ENCODE measurements at places on chromosomes 12 and 14. TPM values are rescaled to one million over a fixed set of nuclear protein-coding genes. Genes with fewer than 3 reads are reported as not detected.
A peak's percentile ranks its signal among the peaks of the same experiment; 100 is the strongest.

DNA sequence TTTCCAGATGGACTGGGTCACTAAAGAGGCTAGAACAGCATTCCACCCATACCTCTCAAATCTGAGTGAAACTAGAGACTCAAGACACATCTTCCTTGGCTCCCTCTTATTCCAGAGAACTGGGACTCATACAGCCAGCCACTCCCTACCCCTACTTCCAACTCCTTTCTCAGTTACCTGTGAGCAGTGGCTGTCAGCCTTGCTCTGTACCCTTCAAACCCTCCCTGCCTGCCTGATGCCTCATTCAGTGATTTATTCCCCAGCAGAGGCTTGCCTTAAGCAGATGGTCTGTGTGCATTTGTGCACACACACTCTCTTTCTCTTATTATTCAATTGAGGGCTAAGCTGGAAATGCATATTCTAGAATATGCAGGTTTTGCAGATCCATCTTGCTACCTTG, 14.6 kb downstream of the GPR84 start:
- no peak overlapping the region for H3K4me3 ChIP-seq
- H3K27me3 ChIP-seq, result no peaks in the 10 kb centered on the region

Gene FAR2
- 16.9 TPM for total RNA-seq

- H3K36me3 ChIP-seq, result no peaks in the 10 kb centered on the region
- H3K27me3 ChIP-seq, result no peaks in the 10 kb centered on the region
- H3K4me1 ChIP-seq, result no peaks in the 10 kb centered on the region
Measured at GRCh38 chr14:36021030-36021422, 155.5 kb downstream of the PTCSC3 start.

- DNase-seq, result no peak
- H3K27me3 ChIP-seq, result no peaks in the 10 kb centered on the region
- peak overlapping the region; percentile 93 for H3K4me3 ChIP-seq
- H3K4me1 ChIP-seq, result peaks cover 27% of the 10 kb centered on the region
- H3K36me3 ChIP-seq, result peaks cover 8% of the 10 kb centered on the region
Measured at GRCh38 chr12:108559748-108560147, 1.2 kb downstream of the SART3 start.

Gene FAM234B
- total RNA-seq, result 4.5 TPM

GRCh38 chr14:73047808-73048207, 10.5 kb upstream of the RBM25 start:
- H3K4me3 ChIP-seq, result no peak overlapping the region
- no peak for DNase-seq
- no peaks in the 10 kb centered on the region for H3K27me3 ChIP-seq
- no peak overlapping the region for H3K27ac ChIP-seq
- H3K36me3 ChIP-seq, result no peaks in the 10 kb centered on the region

DNA sequence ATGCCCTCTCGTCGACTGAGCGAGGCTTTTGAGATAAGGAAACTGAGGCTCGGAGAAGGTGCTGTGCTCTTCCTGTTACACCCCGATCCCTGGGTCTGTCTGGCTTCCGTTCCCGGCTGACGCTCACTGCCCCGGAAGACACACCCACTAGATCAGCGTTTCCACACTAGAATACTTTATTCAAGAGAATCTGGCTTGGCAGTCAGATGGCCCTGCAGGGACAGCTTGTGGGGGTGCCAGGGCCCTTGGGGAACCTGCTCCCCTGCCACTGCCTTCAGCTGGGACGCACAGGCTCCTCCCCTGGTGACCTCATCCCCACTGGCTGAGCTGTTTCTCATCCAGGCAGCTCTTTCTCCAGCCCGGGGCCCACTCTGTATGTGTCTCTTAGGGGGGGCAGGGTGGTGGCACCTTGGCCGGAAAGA, 13.7 kb downstream of the PGF start:
- H3K4me3 ChIP-seq, result peak overlapping the region; percentile 49
- H3K27ac ChIP-seq, result peak overlapping the region; percentile 98
- H3K36me3 ChIP-seq, result no peaks in the 10 kb centered on the region
- no peaks in the 10 kb centered on the region for H3K27me3 ChIP-seq

- no peak for DNase-seq
- H3K4me3 ChIP-seq, result no peak overlapping the region
- H3K27me3 ChIP-seq, result no peaks in the 10 kb centered on the region
- no peaks in the 10 kb centered on the region for H3K36me3 ChIP-seq
- peaks cover 9% of the 10 kb centered on the region for H3K4me1 ChIP-seq
- H3K27ac ChIP-seq, result no peak overlapping the region
Measured at GRCh38 chr14:91395466-91395865, 22.2 kb downstream of the CCDC88C start.

Gene LMNTD1
- total RNA-seq, result not detected

DNA sequence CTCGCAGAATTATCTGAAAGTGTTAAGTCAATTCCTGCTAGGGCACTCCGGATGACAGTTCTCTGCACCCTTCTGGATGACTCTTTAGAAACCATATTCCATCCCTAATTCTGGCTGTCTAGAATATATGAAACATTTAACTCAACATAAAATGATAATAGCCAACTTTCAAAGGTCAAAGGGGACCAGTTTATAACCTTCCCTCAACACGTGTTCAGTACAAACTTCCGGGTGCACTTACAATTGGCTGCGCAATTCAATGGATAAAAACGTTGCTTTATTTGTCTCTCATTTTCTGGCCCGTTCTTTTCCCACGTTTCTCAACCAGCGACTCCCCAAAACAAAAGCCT, 1.3 kb downstream of the SBNO1 start:
- no peak for DNase-seq
- peak overlapping the region; percentile 95 for H3K4me3 ChIP-seq
- no peaks in the 10 kb centered on the region for H3K27me3 ChIP-seq
- H3K27ac ChIP-seq, result peak overlapping the region; percentile 95
- H3K4me1 ChIP-seq, result peaks cover 18% of the 10 kb centered on the region
- peaks cover 3% of the 10 kb centered on the region for H3K36me3 ChIP-seq

Gene CFAP73
- not detected for total RNA-seq

GRCh38 chr14:63730659-63731058, 2.8 kb upstream of the SGPP1 start:
- H3K4me3 ChIP-seq, result no peak overlapping the region
- no peaks in the 10 kb centered on the region for H3K36me3 ChIP-seq
- H3K27ac ChIP-seq, result no peak overlapping the region
- H3K27me3 ChIP-seq, result no peaks in the 10 kb centered on the region
- peaks cover 10% of the 10 kb centered on the region for H3K4me1 ChIP-seq

Gene ST8SIA1
- total RNA-seq, result 6.4 TPM

Gene GPATCH2L
- total RNA-seq, result 124 TPM

- no peaks in the 10 kb centered on the region for H3K4me1 ChIP-seq
- peak within 1 kb of the TSS; percentile 61 for H3K4me3 ChIP-seq
- DNase-seq, result no peak
- H3K27ac ChIP-seq, result no peak within 1 kb of the TSS
Measured at GRCh38 chr12:30926243-30927221, at the start of gene TSPAN11. TSPAN11 (plus strand) TSS chr12:30926748; CDS start chr12:30953992, 27,244 bp downstream.

Gene CARMIL3
- total RNA-seq, result 0.14 TPM

GRCh38 chr14:72350215-72350614, 418.0 kb downstream of the RGS6 start:
- DNase-seq, result no peak
- H3K36me3 ChIP-seq, result no peaks in the 10 kb centered on the region
- no peak overlapping the region for H3K27ac ChIP-seq
- H3K27me3 ChIP-seq, result no peaks in the 10 kb centered on the region

DNA sequence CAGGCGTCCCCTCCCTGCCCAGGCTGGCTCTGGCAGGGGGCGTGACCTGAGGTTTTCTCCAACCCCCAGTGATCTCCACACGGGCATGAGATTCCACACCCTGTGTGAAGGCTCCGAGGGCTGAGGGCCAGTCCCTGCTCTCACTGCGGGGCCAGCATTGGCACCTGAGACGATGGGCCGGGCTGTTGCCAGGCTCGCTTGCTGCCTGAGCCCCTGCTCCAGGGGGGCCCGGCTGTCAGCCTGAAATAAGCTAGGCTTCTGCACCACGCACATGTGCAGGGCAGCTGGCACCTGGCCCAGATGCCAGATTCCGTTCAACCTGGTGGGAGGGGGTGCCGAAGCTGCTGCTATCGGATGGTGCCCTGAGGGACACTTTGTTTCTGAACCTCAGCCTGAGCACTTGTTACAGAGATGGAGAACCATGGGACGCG, 196.5 kb upstream of the PRMT8 start:
- no peaks in the 10 kb centered on the region for H3K27me3 ChIP-seq
- DNase-seq, result no peak
- H3K4me1 ChIP-seq, result peaks cover 18% of the 10 kb centered on the region
- H3K4me3 ChIP-seq, result no peak overlapping the region
- H3K27ac ChIP-seq, result no peak overlapping the region
- H3K36me3 ChIP-seq, result no peaks in the 10 kb centered on the region

Gene TMEM52B
- 2.8 TPM for total RNA-seq

GRCh38 chr12:84954415-84954814, 41.8 kb upstream of the SLC6A15 start:
- H3K4me1 ChIP-seq, result no peaks in the 10 kb centered on the region
- no peak overlapping the region for H3K4me3 ChIP-seq
- H3K36me3 ChIP-seq, result no peaks in the 10 kb centered on the region
- no peak overlapping the region for H3K27ac ChIP-seq
- no peaks in the 10 kb centered on the region for H3K27me3 ChIP-seq
- no peak for DNase-seq

- no peak overlapping the region for H3K27ac ChIP-seq
- no peak for DNase-seq
- no peaks in the 10 kb centered on the region for H3K4me1 ChIP-seq
- no peaks in the 10 kb centered on the region for H3K27me3 ChIP-seq
Measured at GRCh38 chr12:43287706-43288383, 264.2 kb downstream of the ADAMTS20 start.

- H3K36me3 ChIP-seq, result peaks cover 35% of the 10 kb centered on the region
- H3K4me3 ChIP-seq, result no peak overlapping the region
- no peak overlapping the region for H3K27ac ChIP-seq
- H3K4me1 ChIP-seq, result peaks cover 26% of the 10 kb centered on the region
- DNase-seq, result no peak
Measured at GRCh38 chr14:73736842-73737241, 22.7 kb upstream of the PNMA1 start.

Gene GPRC5D
- total RNA-seq, result not detected

DNA sequence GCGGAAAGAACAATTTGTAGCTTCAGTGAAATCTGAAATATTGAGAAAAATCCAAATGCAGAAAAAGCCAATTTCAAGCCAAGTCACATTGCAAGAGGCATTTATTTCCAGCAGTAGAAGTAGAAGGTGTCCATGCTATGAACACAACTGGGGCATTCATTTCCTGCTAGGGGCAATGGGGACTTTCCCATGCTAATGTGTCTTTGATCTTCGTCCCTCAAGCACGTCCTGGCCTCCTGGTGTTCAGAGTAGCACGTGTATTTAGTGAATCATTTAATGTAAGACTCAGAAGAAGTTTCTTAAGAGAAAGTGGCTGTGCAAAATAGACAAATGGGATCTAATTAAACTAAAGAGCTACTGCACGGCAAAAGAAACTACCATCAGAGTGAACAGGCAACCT, 267.9 kb downstream of the TMEM132C start:
- no peak overlapping the region for H3K4me3 ChIP-seq
- DNase-seq, result no peak
- H3K27me3 ChIP-seq, result no peaks in the 10 kb centered on the region
- no peak overlapping the region for H3K27ac ChIP-seq
- no peaks in the 10 kb centered on the region for H3K4me1 ChIP-seq

Gene RNASE3
- not detected for total RNA-seq

Gene TGM1
- not detected for total RNA-seq

- H3K36me3 ChIP-seq, result no peaks in the 10 kb centered on the region
- peak overlapping the region; percentile 38 for H3K27ac ChIP-seq
- peaks cover 39% of the 10 kb centered on the region for H3K4me1 ChIP-seq
- no peaks in the 10 kb centered on the region for H3K27me3 ChIP-seq
- no peak for DNase-seq
- no peak overlapping the region for H3K4me3 ChIP-seq
Measured at GRCh38 chr12:124563401-124563800, 4.0 kb downstream of the NCOR2 start.

Measured in thoracic aorta (tissue), 2 donors.